MG63 (cell line): ENCODE measurements at places on chromosomes 5 and 9.
A peak's percentile ranks its signal among the peaks of the same experiment; 100 is the strongest.

DNA sequence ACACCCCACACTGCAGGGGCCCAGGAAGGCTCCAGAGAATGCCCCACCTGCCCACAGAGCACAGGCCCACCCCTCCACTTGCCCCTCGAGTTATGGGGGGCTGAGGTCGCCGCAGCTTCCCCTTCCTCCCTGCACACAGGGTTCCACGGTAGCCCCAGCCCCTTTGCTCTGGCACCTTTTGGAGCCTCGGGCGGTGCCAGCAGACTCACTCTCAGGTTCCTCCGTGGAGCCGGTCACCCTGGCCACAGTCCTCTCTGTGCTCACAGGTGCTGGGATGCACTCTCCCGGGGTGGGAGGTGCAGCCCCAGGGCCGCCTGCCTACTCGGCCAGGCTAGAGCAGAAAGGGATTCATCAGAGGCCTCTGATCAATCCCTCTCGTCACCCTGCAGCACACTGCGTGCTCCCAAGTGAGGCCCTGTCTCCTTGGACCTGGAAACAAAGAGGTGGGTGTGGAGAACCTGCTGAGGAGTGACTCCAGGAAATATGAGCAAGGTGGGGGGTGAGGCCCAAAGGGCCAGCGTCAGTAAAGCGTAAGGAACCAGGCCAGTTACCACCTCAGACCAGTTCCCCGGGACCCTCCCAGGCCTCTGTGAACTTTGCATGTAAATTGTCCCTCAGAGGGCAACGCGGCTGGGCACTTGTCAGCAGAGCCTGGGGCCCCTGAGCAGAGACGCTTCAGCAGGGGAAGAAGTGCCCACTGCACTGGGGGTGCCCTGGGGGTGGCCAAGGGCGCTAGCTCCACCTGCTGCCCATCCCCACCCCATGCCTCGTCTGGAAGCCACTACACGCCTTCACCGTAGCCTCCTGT, 167.8 kb downstream of the OLFM1 start:
- no peak for DNase-seq

DNA sequence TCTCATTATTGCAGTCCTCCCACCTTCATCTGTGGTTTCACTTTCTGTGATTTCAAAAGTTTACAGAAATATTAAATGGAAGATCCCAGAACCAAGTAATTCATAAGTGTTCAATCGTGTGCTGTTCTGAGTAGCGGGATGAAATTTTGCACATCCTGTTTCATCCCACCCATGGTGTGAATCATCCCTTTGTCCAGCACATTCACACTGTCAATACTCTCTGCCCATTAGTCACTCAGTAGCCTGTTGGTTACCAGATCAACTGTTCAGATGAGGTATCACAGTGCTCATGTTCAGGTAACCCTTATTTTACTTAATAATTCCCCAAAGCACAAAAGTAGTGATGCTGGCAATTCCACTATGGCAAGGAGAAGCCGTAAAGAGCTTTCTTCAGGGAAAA, 26.8 kb downstream of the FAM81B start:
- no peak for DNase-seq

DNA sequence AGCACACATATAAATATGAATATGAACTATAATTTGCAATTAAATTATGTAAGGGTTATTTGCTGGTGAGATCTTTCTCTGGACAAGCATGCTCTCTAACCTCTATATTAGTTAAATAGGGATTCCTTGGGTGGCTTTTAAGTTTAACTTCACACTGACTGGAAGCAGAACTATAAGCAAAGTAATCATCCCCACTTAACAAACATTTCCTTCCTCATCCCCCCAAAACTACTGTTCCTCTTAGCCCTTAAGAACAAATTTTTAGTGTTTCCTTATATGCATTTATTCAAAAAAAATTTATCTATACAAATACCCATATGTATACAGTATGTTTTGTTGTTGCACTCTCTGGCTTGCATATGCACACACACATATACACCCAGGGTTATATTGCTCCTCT, 512.1 kb upstream of the MEF2C start:
- no peak for DNase-seq

DNA sequence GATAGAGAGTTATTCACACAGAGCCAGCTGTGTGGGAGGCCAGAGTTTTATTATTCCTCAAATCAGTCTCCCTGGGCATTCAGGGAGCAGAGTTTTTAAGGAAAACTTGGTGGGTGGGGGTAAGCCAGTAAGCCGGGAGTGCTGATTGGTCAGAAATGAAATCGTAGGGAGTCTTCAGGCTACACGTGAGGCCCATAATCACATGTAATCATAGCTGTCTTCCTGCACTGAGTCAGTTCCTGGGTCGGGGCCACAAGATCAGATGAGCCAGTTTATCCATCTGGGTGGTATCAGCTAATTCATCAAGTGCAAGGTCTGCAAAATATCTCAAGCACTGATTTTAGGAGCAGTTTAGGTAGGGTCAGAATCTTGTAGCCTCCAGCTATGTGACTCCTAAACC, 10.8 kb upstream of the TTC39B start:
- DNase-seq, result peak; percentile 91

GRCh38 chr5:135553688-135554462, 18.1 kb upstream of the NEUROG1 start:
- peak; percentile 71 for DNase-seq

GRCh38 chr9:18601956-18602355, 128.0 kb downstream of the ADAMTSL1 start:
- no peak for DNase-seq

DNA sequence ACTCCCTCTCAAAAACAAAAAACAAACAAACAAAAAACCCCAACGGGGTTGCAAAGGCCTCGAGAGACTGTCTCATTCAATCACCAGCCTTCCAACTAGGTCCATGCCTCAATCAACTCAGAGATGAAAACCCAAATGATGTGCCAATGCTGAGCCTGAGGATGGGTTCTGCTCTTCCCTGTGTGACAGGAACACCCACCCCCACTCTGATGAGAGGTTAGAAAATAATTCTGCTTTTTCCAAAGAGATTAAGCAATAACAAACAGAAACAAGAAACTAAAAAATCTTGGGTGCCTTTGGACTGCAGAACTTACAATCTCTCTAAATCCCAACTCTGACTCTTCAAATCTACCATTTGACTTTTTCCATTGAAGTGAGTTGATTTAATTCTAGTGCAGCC, 25.5 kb upstream of the FBP1 start:
- no peak for DNase-seq

DNA sequence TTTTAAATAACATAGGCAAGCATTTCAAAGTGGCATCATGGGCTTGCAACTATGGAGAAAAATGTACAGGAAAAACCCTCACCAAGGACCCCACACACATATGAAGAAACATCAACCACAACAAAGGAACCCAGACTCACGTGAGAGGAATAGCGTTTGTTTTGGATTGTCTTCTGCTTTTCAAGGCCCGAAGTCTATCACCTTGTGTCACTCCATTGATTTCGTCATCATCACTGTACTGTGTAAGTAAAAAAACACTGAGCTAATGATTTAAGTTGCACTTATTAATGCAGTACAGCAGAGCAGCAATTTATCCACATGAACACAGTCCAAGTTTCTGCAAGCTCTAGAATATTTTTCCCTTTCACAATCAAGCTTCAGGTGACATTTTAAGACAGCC, 72.4 kb downstream of the HABP4 start:
- DNase-seq, result no peak
